Cardiac fibroblast (primary cell): ENCODE measurements at places on chromosomes 1 and 21.

DNA sequence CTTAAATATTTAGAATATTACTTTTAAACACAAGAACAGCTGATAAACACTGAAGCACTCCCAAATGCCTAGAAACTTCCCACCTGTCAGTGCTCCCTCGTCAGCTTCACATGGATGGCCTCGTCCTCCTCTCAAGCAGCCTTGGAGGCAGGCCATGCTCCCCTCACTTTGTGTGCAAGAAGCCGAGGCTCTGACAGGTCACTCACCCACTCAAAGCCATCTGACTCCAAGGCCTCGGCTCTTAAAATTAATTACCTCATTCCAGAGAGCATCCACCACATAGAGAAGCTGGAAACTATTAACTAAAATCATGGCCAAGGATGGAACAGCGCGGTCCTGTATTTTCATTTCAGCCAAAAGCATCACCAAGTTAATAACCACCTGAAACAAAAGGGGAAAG is 17.8 kb downstream of the LBR start:
- DNase-seq: no peak

DNA sequence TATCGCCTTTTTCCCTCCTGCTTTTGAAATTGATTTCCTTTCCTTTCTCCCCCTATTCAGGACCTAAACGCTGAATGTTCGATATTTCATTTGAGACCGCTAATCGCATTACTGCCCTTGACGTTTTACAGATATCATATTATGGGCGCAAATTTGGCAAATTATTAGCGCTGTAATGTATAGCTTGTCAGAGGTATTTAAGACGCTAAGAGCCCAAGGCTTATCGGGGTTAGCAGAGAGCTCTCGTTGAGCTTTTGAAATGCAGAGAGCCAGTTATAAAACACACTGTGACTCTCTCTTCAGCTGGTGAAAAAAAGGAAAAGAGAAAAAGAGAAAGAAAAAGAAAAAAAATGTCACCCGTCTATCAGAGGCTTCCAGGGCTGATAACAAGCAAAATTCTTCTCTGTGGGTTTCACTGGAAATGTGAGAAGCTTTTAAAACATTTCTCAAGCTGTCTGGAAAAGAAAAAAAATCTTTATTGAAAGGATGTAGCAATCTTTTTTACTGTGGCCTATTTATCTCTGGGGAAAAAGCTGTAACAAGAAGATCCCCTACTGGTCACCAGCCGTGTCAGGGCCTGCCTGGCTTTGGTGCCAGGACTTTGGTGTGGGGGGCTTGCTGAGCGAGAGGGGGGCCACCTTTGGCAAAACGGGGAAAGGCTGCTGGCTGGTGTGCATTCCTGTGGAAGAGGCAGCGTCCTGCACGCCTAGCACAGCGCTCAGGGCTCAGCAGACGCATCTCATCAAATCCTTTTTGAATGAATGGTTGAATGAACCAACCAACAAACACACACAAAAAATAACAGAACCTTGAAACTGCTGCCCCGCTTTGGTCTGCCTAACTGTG is 119.8 kb downstream of the RNF220 start:
- no peak for DNase-seq

- DNase-seq: no peak
These were observed 83.1 kb upstream of the KLHDC7A start for GRCh38 chr1:18397641-18398040.

DNA sequence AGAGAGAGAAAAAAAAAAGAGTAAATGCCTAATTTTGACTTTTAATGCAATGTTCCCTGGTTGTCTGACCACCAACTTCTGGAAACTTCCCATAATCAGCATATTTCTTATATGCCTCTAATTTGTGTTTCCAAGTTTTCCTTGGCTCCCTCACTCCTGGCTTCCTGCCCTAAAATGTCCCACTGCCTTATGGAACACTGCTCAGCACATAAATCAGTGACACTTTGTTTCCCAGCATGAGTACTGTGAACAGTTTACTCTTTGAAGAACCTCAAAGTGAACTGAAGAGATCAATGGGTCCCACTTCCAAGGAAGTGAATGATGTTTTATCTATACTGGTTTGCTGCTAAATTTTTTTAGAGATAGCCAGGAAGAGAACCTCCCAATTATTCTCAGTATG is 271.3 kb upstream of the PRMT6 start:
- no peak for DNase-seq
